Effector memory CD8-positive, alpha-beta T cell (primary cell): ENCODE measurements at places on chromosomes 16 and 17.

- DNase-seq: no peak
Measured at GRCh38 chr16:57386381-57386951, 14.2 kb downstream of the CX3CL1 start.

DNA sequence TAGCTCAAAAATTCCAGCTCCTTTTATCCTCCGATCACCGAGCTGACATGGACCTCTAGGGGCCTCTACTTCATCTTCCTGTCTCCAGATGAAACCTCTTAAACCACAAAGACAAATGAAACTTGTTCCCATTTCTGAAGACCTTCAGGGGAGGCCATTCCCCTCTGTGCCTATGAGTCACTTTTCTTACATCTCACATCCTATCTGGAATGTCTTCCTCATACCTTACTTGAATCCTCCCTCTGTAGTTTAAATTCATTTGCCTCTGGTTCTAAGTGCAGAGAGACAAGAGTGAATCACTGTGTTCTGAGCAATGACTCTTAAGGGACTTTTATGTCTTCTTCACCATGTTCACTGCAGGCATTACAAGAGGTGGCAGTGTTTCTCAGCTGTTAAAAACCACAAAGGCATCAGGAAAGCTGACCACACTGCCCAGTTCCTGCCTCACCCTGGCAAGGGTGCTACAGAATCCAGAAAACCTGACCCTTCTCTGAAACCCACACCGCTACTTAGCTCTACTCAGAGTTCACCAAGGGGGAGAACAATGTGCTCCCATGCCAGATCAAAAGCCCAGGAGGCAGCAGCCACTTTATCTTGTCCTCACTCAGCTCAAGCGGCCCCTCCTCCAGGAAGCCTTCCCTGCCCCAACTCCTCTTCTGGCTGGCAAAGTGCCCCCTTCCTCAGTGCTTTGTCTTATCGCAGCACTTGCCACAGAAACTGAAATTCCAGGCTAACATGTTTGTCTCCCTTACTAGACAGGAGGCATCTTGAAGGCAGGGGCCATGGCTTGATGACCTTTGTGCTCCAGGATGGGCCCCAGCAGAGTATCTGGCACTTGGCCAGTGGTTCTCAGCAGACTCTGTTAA lies 6.4 kb downstream of the CUEDC1 start:
- no peak for DNase-seq

- no peak for DNase-seq
Measured at GRCh38 chr17:69547947-69548346, 133.4 kb downstream of the MAP2K6 start.

- no peak for DNase-seq
Measured at GRCh38 chr17:57338257-57338914, 82.1 kb downstream of the MSI2 start.

DNA sequence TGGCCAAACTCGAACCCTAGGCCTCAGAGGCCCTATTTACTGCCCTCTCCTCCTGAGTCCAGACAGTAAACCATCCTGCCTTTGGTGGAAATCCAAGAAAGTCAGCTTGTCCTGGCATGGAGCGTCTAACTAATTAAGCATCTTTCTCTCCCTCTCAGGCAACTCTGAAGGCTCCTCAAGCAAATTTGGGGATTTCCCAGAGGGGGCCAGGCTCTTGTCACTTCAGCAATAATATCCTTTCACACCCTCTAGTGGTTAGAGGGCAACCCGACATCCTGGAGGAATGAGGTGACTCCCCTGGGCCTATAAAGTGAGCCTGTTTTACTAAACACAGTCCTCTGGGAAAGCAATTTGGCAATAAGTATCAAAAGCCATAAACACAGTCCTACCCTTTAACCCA lies 60.4 kb downstream of the NOG start:
- DNase-seq: no peak

DNA sequence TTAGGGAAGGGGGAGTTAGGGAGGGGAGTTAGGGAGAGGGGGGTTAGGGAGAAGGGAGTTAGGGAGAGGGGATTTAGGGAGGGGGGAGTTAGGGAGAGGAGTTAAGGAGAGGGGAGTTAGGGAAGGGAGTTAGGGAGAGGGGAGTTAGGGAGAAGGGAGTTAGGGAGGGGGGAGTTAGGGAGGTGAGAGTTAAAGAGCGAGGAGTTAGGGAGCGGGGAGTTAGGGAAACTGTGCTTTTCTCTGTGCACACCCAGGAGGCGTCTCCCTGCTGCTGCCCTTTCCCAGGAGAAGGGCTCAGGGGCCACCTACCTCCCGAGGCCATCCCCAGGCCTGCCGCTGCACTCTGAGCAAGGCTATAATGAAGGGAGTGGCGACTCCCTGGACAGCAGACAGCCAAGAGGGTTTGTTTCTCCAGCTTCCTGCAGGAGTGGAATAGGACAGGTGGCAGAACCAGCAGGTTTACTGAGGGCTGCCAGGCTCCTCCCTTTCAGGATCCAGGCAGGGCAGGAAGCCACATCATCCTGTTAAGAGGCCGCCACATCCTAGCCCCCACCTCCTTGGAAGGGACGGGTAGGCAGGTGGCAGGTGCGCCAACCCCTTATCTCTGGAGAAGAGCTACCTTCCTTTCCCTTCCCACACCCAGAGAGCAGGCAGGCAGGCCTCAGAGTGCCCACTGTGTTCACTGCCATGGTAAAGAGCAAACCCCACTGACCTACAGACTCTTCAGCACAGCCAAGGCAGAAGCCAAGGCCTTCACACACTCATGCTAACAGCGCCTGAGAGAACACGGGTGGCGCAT lies 4.3 kb downstream of the CANT1 start:
- no peak for DNase-seq

GRCh38 chr17:79033741-79034501 lies 10.0 kb downstream of the C1QTNF1 start:
- no peak for DNase-seq

DNA sequence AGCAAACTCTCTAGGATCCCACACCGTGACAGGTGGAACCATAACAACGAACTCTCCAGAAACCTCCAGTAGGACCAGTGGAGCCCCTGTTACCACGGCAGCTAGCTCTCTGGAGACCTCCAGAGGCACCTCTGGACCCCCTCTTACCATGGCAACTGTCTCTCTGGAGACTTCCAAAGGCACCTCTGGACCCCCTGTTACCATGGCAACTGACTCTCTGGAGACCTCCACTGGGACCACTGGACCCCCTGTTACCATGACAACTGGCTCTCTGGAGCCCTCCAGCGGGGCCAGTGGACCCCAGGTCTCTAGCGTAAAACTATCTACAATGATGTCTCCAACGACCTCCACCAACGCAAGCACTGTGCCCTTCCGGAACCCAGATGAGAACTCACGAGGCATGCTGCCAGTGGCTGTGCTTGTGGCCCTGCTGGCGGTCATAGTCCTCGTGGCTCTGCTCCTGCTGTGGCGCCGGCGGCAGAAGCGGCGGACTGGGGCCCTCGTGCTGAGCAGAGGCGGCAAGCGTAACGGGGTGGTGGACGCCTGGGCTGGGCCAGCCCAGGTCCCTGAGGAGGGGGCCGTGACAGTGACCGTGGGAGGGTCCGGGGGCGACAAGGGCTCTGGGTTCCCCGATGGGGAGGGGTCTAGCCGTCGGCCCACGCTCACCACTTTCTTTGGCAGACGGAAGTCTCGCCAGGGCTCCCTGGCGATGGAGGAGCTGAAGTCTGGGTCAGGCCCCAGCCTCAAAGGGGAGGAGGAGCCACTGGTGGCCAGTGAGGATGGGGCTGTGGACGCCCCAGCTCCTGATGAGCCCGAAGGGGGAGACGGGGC lies 1.3 kb downstream of the SPN start:
- DNase-seq: peak; percentile 39

DNA sequence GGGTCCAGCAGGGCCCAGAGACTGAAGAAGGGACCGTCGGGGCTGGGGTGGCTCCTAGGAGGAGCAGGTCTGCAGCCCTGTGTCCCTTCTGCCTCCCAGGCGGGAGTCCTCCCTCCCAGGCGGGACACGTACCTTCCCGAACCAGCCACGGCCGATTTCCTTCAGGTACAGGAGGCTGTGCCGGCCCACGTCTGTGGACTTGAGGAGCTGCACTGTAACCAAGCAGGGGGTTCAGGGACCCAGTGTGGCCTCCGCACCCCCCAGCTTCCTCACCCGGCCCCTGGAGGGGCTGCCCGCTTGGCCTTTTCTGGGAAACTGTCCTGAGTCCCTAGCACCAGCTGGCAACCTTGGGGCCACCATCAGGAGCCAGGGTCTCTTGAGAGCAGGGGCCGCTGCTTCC lies 37.0 kb upstream of the PVALEF start:
- DNase-seq: no peak

DNA sequence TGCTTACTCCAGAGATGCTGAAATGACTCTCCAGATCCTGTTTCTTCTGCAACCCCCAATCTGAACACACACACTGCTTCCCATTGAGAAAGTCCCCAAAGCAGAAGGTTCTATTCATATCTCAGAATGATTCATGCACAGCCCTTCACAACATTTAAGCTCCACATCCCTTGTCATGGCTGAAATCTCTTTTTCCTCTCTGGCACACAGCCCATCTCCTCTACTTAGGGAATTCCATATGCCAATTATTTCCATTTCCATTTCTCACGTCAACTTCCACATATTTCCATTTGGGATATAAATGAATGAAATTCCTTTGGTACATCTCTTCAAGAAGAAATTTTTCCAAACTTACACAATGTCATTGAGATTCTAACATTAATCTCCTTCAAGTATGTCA lies 119.6 kb downstream of the CDH11 start:
- DNase-seq: no peak

GRCh38 chr16:60064026-60064425 lies 1329.9 kb upstream of the GOT2 start:
- DNase-seq: no peak

DNA sequence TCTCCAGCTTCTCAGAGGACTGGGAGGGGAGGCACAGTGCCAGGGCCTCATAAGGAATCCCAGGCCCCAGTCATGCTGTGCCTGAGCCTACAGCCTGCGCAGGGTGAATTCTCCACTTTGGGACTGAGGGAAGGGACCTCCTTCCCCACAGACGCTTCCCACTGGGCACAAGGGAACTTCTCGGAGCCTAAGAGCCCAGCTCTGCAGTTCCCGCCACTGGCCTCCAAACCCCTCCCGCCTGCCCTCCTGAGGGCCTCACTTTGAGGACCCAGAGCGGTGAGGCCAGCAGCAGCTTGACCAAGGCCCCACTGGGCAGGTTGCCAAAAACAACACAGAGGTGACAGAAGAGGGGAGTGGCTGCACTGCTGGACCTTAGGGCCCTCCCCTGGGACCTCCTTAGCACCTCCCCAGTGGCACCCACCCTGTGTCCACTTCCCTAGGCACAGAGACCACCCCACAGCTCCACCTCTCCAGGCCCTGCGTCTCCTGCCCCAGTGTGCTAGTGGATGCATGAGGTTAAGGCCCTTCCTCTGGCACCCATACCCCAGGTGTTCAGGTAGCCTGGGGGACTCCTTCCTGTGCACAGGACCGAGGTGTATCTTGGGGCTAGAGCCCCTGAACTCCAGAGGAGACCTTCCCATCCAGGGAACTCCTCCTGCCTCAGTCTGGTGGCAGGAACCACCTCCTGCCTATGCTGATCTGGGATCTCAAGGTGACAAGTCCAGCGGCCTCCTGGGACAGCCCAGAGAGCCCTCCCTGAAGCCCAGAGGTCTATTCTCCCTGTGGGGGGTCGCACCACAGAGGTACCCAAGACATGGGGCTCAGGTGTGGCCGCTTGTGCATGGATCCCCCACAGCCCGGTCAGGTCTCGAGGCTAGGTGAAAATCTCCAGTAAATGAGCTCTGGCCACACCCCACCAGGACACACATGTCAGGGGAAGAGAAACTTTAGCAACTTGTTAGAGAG lies 3.4 kb downstream of the CASKIN2 start:
- DNase-seq: no peak

DNA sequence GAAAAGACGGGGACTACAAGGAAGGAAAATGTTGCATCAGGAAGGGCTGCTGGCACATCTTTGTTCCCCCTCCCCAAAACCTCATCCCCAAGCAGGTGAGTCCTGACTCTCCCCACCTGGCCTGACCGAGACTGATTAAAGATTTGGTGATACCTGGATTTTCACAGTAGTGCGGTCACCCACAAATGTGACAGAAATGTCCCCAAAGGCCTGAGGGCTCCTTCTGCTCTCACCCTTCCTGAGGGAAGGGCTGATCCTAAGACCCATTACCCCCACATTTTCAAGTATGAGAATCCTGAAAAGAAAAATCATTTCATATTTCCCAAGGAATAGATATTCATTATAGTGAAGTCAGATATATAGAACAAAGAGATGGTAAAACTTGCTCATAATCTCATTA lies 28.8 kb downstream of the TBC1D3B start:
- DNase-seq: no peak

- DNase-seq: no peak
Measured at GRCh38 chr17:7631398-7632380, 1.8 kb downstream of the SHBG start.

DNA sequence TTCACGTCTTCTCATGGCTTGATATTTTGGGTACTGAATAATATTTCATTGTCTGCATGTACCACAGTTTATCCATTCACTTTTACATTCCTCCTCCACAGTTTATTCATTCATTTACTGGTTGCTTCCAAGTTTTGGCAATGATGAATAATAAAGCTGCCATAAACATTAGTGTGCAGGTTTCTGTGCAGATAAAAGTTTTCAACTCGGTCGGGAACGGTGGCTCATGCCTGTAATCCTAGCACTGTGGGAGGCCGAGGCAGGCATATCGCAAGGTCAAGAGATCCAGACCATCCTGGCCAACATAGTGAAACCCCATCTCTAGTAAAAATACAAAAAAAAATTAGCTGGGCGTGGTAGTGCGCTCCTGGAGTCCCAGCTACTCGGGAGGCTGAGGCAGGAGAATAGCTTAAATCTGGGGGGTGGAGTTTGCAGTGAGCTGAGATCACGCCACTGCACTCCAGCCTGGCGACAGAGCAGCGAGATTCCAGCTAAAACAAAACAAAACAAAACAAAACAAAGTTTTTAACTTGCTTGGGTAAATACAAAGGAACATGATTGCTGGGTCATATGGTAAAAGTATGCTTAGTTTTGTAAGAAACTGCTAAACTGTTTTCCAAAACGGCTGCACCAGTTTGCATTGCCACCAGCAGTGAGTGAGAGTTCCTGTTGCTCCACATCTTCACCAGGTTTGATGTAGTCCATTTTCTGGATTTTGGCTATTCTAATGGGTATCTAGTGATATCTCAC lies 89.5 kb downstream of the WWP2 start:
- no peak for DNase-seq

DNA sequence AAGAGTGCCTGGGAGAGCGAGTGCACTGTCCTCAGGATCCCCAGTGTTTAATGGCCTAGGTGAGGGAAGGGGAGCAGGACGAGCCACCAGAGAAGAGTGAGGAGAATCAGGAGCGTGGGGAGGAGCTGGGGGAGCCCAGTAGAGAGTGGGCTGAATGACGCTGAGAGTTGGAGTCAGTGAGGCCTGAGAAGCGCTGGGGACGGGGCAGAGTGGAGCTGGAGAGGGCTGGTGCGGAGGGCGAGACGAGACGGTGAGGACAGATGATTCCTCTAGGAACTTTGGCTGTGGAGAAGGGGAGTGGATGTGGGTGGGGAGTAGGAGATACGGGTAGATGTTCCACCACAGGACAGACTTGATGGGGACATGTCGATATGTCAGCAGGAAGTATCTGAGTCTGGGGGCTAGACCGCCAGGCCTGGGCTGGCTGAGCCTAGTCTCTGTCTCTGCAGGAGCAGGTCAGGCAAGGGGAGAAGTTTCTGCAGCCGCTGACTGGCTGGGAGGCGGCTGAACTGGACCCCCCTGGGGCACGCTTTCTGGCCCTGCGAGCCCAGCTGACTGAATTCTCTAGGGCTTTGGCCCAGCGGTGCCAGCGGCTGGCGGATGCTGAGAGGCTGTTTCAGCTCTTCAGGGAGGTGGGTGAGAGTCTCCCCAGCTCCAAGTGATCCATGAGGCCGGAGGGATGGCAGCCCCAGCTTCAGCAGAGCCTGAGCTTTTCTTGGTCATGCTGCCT lies 4.7 kb downstream of the PLEKHG4 start:
- no peak for DNase-seq

GRCh38 chr17:40091691-40092397 lies 8.5 kb downstream of the NR1D1 start:
- DNase-seq: no peak
